ENCODE measurements at places on chromosomes 3 and 15.

- DNase-seq: no peak
Measured at GRCh38 chr3:71931922-71932321, 147.0 kb upstream of the PROK2 start.

DNA sequence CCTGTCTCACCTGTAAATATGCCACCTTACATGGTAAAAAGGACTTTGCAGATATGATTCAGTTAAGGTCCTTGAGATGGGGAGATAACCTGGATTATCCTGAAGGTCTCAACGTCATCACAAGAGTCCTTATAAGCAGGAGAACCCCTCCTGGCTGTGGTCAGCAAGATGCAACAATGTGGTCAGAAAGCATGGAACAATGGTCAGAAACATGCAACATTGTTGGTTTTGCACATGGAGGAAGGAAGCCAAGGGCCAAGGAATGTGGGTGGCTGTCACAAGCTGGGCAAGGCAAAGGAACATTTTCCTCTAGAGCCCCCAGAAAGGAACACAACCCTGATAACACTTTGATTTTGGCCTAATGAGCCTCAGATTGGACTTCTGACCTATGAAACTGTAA is 9.4 kb upstream of the SUMF1 start:
- DNase-seq: no peak

DNA sequence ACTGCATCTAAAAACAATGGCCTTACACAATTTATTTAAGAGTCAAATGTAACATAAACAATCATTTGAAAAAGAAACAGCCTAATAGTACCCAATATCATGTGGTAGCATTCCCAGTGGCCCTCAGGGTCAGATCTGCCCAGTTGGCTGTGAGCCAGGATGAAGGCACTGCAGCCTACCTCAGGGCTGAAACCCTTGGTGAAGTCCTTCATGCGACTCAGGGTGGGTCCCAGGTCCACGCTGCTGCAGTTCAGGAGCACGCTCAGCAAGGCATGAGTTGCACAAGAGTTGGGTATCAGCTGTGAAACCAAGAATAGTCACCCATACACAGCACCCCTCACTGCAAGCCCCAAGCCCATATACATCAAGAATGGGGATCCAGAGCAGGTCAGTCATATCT is 37.1 kb downstream of the SEMA3G start:
- no peak for DNase-seq

GRCh38 chr3:140856905-140857304 is 84.7 kb upstream of the SLC25A36 start:
- DNase-seq: no peak

- no peak for DNase-seq
Measured at GRCh38 chr3:66819993-66820501, 178.1 kb upstream of the KBTBD8 start.

DNA sequence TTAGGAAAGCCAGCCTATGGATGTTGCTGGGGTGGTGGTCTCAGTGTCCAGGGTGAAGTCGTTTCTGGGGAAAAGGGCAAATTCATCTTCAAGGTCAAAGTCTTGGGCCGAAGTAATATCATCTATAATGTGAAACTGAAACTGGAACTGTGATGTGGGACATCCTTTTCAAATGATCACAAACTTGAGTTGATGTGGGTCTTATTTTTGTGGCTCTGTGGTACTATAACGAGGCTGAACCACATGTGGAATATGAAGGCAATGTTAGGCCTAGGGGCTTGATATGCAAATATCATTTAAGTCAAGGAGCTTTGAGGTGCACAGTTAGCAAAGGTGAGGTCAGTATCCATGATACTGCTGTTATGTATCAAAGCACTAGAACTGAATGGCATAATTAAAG is 1.5 kb upstream of the CD200R1L start:
- DNase-seq: no peak

DNA sequence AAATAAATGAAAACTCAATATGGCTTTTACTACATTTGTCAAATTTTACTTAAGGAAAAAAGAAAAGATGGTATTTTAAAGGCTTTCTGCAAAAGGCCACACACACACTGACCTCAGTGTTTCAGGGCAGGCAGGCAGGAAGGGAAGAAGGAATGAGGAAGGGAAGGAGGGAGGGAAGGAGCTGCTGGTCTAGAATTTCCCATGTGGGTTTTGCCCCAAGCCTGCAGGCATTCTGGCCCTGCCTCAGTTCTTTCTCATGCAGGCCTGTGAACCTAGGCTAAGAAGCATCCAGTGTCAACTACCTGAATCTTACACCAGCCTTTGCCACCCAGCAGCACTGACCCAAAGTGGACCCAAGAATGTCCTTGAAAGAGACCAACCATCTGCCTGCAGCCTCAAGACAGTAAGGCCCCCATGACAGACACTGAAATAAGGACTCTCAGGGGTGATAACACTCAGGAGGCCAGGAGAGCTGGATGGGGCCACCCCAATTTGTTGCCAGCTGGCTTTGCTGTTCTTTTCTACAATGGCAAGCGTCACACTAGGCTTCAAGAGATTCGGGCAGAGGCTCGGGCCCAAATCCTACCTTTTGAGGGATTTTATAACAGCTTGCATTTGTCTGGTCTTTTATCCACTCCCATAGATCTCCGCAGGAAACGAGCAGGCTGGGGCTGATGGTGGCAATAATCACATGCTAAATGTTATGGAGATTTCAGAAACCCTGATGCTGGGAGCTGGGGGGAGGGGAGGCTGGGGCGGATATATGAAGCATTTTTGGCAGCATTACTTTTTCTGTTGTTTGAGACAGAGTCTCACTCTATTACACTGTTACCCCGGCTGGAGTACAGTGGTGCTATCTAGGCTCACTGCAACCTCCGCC is 51.4 kb downstream of the XXYLT1 start:
- DNase-seq: no peak

All from SW 1271 (cell line).